ENCODE measurements at places on chromosomes 11 and 22. TPM values are rescaled to one million over a fixed set of nuclear protein-coding genes. Genes with fewer than 3 reads are reported as not detected.

Gene ROBO4
- 0.56 TPM for total RNA-seq

Gene SYCE3
- not detected for total RNA-seq

DNA sequence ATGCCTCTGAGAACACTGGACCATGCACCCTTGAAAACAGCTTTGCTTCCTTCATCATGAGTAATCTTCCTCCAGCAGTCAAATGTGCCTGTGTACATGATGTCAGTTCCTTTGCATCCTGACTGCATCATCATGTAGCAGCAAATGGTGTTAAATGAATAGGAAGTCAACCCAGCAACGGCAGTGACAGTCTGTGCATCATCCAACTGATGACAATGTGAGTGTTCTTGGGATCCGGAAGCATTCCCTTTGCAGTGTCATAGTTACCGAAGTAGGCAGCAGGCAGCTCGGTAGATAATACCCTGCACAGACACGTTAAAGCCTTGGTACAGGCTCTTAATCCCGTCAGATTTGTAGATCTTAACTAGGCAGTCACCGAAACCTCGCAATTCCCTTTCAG lies 2.5 kb downstream of the WBP2NL start:
- no peaks in the 10 kb centered on the region for H3K36me3 ChIP-seq
- H3K27me3 ChIP-seq = peaks cover 11% of the 10 kb centered on the region
- H3K27ac ChIP-seq = no peak overlapping the region
- no peaks in the 10 kb centered on the region for H3K4me1 ChIP-seq
- DNase-seq = peak; percentile 56

DNA sequence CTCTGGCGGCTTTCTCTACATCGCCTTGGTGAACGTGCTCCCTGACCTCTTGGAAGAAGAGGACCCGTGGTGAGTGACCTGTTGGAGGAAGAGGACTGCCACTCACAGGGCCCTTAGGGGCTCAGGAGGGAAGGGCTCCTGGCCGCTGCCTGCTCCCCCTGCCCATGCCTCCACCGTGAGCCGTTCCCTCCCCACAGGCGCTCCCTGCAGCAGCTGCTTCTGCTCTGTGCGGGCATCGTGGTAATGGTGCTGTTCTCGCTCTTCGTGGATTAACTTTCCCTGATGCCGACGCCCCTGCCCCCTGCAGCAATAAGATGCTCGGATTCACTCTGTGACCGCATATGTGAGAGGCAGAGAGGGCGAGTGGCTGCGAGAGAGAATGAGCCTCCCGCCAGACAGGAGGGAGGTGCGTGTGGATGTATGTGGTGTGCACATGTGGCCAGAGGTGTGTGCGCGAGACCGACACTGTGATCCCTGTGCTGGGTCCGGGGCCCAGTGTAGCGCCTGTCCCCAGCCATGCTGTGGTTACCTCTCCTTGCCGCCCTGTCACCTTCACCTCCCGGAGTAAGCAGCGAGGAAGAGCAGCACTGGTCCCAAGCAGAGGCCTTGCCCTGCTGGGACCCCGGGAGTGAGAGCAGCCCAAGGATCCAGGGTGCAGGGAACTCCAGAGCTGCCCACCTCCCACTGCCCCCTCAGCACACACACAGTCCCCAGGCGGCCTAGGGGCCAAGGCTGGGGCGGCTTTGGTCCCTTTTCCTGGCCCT lies 6.9 kb downstream of the SLC39A13 start:
- no peak overlapping the region for H3K4me3 ChIP-seq
- no peak for DNase-seq
- H3K4me1 ChIP-seq = peaks cover 45% of the 10 kb centered on the region
- peak overlapping the region; percentile 99 for H3K27ac ChIP-seq

DNA sequence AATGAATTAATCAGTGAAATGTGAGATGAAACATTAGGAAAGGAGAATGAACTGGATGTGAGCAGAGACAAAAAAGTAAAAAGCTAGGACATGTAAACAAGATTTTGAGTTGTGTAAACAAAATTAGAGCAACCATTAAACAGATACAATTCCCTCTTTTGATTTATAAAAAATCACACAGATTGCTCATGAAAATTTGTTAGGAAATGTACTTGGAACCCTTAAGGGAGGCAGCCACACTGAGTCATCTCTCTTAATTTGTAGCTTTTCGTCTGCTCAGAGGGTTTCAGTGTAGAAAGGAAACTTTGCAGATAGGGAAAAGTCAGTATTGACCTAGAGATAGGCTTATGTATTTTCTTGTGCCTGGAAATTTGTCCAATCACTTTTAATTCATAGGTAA lies 49.6 kb upstream of the ME3 start:
- no peak overlapping the region for H3K27ac ChIP-seq
- no peaks in the 10 kb centered on the region for H3K27me3 ChIP-seq
- DNase-seq = peak; percentile 62
- H3K4me1 ChIP-seq = peaks cover 13% of the 10 kb centered on the region
- no peak overlapping the region for H3K4me3 ChIP-seq
- no peaks in the 10 kb centered on the region for H3K36me3 ChIP-seq

DNA sequence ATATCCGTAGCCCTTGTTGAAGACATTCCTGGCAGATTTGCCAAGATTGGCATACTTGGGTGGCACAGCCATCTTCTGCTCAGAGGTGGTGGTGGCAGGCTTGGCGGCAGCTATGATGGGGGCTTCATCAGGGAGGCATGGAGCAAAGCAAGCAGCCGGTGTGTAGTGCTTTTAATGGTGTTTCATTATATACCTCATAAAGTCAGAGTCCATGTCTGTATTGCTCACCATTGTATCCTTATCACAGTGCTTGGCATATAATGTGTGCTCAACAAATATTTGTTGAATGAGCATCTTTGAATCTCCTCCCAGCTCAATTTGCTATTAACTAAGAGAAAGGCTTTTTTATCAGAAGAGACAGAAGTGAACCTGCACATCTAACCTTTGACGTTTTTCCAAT lies 7.8 kb upstream of the DNHD1 start:
- peaks cover 10% of the 10 kb centered on the region for H3K36me3 ChIP-seq
- DNase-seq = no peak
- no peak overlapping the region for H3K4me3 ChIP-seq

DNA sequence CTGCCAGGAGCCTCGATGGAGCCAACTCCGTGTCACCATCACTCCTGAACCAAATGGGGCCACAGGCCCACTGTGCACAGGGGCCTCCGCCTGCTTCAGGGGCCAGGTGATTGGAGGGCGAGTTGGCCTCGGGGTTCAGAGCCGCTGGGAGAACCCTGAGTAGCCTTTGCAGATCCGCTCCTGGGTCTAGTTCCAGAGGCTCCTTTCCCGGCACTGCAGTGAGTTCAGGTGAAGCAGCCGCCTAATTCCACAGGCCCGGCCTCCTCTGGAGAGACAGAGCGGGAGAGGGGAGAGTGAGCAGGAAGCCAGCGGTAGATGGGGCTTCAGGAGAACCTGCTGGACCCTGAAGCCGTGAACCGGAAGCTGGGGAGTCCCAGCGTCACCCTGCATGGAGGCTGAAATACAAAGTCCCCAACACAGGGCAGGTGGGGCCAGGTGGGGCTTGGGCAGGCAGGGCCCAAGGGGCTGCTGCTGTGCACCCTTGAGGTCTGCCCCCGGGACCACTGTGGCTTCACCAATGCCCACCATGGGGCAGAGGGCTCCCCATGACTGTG lies 22.5 kb downstream of the DRD4 start:
- no peak for DNase-seq
- peaks cover 21% of the 10 kb centered on the region for H3K36me3 ChIP-seq

Data from IMR-90 (cell line).